Upper lobe of right lung (tissue), 1 donor: ENCODE measurements at places on chromosomes 1 and 21. TPM values are rescaled to one million over a fixed set of nuclear protein-coding genes. Genes with fewer than 3 reads are reported as not detected.
A peak's percentile ranks its signal among the peaks of the same experiment; 100 is the strongest.

DNA sequence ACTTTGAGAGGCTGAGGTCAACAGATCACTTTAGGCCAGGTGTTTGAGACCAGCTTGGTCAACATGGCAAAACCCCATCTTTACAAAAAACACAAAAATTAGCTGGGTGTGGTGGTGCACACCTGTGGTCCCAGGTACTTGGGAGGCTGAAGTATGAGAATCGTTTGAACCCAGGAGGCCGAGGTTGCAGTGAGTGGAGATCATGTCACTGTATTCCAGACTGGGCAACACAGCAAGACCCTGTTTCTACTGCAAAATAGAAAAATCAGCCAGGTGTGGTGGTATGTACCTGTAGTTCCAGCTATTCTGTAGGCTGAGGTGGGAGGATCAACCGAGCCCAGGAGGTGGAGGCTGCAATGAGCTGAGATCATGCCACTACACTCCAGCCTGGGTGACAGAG, 4.2 kb upstream of the INTS3 start:
- H3K27me3 ChIP-seq = no peaks in the 10 kb centered on the region
- no peak overlapping the region for H3K27ac ChIP-seq
- DNase-seq = no peak
- no peaks in the 10 kb centered on the region for H3K36me3 ChIP-seq
- no peaks in the 10 kb centered on the region for H3K4me1 ChIP-seq

GRCh38 chr1:53948291-53948690, 2.1 kb downstream of the LRRC42 start:
- H3K27ac ChIP-seq = no peak overlapping the region
- H3K27me3 ChIP-seq = no peaks in the 10 kb centered on the region
- H3K4me3 ChIP-seq = no peak overlapping the region

DNA sequence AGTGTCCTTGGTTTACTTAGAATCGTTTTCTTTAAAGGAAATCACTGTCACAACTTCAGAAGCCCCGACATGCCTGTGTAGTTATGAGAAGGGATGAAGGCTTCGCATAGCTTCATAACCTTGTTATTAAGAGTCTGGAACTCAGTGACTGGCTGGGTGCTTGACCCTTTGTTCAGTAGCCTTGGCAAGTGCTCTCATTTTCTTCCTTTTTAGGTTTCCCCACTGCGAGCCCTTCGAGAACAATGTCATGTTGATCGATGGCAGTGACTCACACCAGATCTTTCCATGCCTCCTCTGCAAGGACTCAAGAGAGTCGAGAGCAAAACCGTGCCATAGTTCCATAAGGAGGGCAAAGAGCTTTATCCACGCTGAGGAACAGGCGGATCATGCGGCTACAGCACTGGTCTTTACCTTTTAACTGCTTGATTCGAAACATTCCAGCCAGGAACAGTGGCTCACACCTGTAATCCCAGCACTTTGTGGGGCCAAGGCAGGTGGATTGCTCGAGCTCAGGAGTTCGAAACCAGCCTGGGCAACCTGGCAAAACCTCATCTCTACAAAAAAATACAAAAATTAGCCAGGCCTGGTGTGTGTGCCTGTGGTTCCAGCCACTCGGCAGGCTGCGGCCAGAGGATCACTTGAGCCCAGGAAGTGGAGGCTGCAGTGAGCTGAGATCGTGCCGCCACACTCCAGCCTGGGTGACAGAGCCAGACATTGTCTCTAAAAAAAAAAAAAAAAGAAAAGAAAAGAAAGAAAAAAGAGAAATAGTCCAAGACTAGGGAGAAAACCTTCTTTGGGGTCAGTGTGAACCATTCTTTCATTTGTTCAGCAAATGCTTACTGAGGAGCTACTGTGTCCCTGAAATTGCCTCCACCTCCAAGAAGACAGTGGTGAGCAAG, 95.4 kb upstream of the ERRFI1 start:
- H3K36me3 ChIP-seq = no peaks in the 10 kb centered on the region
- peak overlapping the region; percentile 87 for H3K27ac ChIP-seq
- peaks cover 42% of the 10 kb centered on the region for H3K4me1 ChIP-seq
- no peak overlapping the region for H3K4me3 ChIP-seq
- no peaks in the 10 kb centered on the region for H3K27me3 ChIP-seq

- peaks cover 11% of the 10 kb centered on the region for H3K4me1 ChIP-seq
- H3K4me3 ChIP-seq = no peak overlapping the region
- no peaks in the 10 kb centered on the region for H3K27me3 ChIP-seq
- no peaks in the 10 kb centered on the region for H3K36me3 ChIP-seq
- no peak for DNase-seq
Measured at GRCh38 chr1:205497351-205497750, 7.1 kb upstream of the CDK18 start.

DNA sequence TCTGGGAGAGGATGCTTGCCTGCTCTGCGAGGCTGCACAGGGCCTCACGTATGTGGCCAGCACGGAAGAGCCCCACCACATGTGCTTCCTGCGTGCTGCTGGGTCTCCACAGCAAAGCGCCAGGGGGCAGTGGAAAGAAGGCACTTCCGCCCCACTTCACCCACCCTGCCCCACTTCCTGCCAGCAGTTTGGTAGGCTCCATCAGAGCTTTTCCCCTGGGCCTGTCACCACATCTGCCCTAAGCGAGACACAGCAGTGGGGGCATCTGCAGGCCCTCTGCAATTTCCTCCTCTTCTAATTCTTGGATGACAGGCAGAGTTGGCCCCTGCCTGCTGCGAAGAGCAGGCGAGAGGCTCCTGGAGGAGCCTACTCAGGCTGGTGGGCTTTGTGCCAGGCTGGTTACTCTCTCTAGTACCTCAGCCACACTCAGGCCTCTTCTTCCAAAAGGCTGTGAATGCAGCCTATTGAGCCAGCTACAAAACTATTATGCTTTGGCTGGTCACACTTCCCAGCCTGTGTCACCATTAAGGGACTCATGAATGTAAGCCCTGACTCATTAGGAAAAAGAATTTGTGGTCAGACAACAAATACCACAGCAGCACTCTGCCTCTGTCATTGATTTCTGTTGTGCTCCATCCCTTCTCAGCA, 25.0 kb downstream of the CD244 start:
- H3K36me3 ChIP-seq = no peaks in the 10 kb centered on the region
- no peak for DNase-seq
- H3K4me1 ChIP-seq = peaks cover 22% of the 10 kb centered on the region
- H3K27ac ChIP-seq = no peak overlapping the region
- H3K27me3 ChIP-seq = no peaks in the 10 kb centered on the region
- no peak overlapping the region for H3K4me3 ChIP-seq

DNA sequence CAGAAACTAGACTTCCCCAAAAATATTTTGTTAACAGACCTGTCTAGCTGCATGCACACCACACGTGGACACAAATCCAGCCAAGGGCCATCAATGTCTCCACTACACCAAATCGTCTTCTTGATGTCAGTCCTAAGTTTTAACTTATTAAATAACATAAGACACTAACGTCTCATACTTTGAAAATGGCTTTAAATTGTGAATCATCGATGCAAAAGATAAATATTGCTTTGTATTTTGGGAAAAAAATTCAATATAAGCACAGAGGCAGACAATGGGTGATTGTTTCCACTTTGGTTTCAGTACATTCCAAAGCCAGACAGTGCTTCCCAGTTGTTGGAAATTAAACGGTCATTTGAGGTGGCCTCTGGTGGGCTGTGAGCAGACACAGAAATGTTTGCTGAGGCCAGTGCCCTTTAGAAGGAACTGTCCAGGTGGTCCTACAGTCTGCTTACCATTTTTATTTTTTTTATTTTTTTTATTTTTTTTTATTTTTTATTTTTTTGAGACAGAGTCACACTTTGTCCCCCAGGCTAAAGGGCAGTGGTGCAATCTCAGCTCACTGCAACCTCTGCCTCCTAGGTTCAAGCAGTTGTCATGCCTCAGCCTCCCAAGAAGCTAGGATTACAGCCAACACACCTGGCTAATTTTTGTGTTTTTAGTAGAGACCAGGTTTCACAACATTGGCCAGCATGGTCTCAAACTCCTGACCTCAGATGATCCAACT, 1.8 kb upstream of the KIAA2013 start:
- peaks cover 40% of the 10 kb centered on the region for H3K4me1 ChIP-seq
- no peak for DNase-seq
- H3K4me3 ChIP-seq = no peak overlapping the region
- peaks cover 7% of the 10 kb centered on the region for H3K36me3 ChIP-seq

DNA sequence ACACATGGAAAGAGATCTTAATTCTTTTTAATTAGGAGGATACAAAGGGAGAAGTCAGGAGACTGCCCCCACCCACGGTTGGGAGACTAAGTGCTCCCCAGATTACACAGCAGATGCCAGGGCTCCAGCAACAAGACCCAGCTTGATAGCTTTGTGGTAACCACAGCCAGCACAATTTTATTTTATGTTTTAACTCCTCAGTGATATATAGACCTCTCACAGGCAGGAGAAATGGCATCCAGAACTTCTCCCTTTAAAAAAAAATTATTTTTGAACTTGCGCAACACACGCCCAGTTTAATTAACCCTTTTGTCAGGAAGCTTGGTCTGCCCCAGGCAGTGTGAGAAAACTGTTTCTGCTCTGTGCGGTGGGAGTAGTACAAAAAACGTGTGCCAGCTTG, 62.6 kb upstream of the ACOT11 start:
- DNase-seq = no peak
- H3K27ac ChIP-seq = no peak overlapping the region
- no peaks in the 10 kb centered on the region for H3K27me3 ChIP-seq

DNA sequence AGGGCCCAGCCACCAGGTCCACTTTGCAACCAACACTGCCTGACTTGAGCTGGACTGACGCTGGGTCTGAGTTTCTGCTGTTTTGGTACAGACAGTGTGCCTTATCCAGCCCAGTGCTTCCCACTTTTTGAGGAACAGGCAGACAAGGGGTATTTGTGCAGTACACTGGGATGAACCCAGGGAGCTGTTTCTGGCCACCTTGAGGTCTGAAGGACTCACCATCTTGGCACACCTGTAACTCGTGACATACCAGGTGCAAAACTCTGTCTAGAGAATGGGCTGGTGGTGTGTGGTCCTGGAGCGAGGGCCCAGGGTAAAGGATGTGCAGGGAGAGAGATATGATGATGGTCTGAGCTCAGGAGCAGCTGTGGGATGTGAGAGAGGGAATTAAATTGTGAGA, 148.6 kb downstream of the PCP4 start:
- no peaks in the 10 kb centered on the region for H3K4me1 ChIP-seq
- H3K36me3 ChIP-seq = no peaks in the 10 kb centered on the region
- no peak overlapping the region for H3K4me3 ChIP-seq
- DNase-seq = no peak
- no peaks in the 10 kb centered on the region for H3K27me3 ChIP-seq
- H3K27ac ChIP-seq = no peak overlapping the region

DNA sequence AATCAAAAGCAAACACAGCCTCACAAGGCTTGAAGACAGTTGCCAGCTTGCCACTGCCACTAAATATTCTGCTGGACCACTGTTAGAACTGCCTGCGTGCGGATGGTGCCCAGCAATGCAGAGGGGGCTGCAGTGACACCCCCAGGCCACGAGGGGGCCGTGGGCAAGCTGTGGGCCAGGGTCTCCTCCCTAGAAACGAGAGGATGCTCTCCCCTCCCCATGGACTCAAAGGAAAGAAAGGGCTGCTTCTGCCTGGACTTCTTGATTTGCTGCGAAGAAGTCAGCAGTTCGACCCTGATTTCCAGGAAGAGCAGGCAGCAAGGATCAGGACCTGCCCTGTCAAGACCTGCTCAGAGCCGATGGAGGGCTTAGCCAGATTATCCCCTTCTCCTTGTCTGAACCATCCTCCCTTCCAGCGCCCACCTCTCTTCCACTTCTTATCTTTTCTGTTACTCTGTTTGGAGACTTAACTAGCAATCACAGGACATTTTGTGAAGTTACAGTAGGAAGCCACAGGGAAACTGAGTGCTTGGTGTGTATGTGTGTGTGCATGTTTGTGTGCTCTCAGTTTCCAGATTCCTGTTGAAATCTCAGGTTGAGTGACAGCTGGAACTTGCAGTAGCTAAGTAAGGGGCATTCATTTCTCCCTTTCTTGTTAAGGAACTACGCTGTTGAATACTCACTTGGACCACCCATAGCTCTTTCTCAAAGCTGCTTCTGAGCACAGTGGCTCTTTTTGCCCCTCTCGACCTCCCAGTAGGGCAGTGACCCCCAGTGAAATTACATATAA, 2.7 kb downstream of the MAN1C1 start:
- DNase-seq = no peak
- H3K4me1 ChIP-seq = peaks cover 20% of the 10 kb centered on the region
- H3K27ac ChIP-seq = no peak overlapping the region
- H3K4me3 ChIP-seq = peak overlapping the region; percentile 85
- H3K36me3 ChIP-seq = no peaks in the 10 kb centered on the region

DNA sequence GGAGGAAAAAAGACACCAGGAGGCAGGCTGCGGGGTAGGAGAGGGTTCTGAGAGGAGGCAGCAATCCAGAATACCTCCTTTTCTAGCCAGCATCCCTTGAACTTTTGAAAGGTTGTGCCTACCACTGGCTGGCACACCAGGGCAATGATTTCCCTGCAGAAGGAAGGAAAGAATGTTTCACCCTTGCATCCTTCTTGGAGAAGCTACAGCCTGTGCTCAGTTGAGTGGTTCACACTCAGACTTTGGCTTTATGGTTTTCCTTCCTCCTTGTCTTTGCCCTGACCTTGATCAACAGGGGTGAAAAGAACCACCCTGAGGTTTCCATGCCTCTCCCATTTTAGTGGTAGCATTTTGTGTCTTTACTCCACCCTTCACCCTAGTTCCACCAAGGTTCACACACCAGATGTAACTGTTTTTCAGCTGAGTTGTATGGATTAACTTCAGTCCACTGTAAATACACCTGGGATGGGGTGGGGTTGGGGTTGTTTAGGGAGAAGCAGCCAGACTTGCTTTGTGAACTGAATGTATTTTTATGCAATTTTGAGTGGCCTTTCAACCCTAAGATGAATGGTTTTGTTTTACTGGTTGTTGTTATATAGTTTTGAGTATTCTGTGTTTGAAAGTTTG, 122.3 kb downstream of the SYT2 start:
- no peak overlapping the region for H3K4me3 ChIP-seq
- no peak for DNase-seq
- no peaks in the 10 kb centered on the region for H3K27me3 ChIP-seq
- H3K36me3 ChIP-seq = peaks cover under 1% of the 10 kb centered on the region
- no peak overlapping the region for H3K27ac ChIP-seq

GRCh38 chr1:17594690-17595601, 55.4 kb downstream of the ARHGEF10L start:
- peaks cover 4% of the 10 kb centered on the region for H3K4me1 ChIP-seq
- DNase-seq = no peak
- no peak overlapping the region for H3K4me3 ChIP-seq
- H3K27me3 ChIP-seq = no peaks in the 10 kb centered on the region

GRCh38 chr1:182765391-182765790, 24.2 kb upstream of the NPL start:
- H3K4me3 ChIP-seq = no peak overlapping the region
- H3K4me1 ChIP-seq = no peaks in the 10 kb centered on the region
- H3K27ac ChIP-seq = no peak overlapping the region
- H3K27me3 ChIP-seq = no peaks in the 10 kb centered on the region

- DNase-seq = no peak
- no peaks in the 10 kb centered on the region for H3K27me3 ChIP-seq
- no peaks in the 10 kb centered on the region for H3K4me1 ChIP-seq
- no peak overlapping the region for H3K4me3 ChIP-seq
- H3K27ac ChIP-seq = no peak overlapping the region
- no peaks in the 10 kb centered on the region for H3K36me3 ChIP-seq
Measured at GRCh38 chr1:40612345-40612831, 53.1 kb downstream of the RIMS3 start.

The KAZN gene
- 33.5 TPM for total RNA-seq

The PIGR gene
- 700 TPM for total RNA-seq

The SRGAP2C gene
- total RNA-seq = 36.0 TPM

The LYPLAL1 gene
- total RNA-seq = 33.2 TPM

The TMEM125 gene
- 188 TPM for total RNA-seq

The MOB3C gene
- total RNA-seq = 24.6 TPM

The NR0B2 gene
- 2.5 TPM for total RNA-seq

The MIXL1 gene
- total RNA-seq = not detected
